ENCODE measurements at places on chromosomes 16 and 17.

GRCh38 chr16:85090181-85090580 is 22.1 kb downstream of the CIBAR2 start:
- no peak for DNase-seq

DNA sequence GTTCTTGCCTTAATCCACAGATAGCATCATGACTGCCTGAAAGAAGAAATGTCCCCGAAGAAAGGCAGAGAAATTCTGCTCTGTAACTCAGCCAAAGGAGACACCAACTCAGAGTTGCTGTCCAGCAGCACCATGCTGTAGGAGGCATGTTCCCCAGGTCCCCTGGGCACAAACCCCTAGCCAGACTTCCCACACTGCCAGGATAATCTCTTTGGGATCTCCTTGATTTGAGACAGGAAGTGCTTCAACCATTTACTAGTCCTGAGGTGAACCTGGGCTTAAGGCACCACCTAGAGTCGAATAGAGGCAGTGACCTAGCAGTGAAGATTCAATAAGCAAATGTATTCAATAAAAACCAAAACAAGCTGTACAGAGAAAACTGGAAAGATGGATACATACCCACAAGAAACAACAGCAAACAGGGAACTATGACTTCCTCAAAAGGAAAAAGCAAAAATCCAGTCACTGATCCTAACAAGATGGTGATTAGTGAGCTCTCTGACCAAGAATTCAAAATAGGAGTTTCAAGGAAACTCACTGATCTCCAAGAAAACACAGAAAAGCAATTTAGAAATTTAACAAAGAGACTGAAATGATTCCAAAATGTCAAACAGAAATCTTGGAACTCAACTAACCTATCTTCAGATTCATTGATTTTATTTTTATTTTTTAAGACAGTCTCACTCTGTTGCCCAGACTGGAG is 5.7 kb downstream of the OR4D2 start:
- DNase-seq: no peak

DNA sequence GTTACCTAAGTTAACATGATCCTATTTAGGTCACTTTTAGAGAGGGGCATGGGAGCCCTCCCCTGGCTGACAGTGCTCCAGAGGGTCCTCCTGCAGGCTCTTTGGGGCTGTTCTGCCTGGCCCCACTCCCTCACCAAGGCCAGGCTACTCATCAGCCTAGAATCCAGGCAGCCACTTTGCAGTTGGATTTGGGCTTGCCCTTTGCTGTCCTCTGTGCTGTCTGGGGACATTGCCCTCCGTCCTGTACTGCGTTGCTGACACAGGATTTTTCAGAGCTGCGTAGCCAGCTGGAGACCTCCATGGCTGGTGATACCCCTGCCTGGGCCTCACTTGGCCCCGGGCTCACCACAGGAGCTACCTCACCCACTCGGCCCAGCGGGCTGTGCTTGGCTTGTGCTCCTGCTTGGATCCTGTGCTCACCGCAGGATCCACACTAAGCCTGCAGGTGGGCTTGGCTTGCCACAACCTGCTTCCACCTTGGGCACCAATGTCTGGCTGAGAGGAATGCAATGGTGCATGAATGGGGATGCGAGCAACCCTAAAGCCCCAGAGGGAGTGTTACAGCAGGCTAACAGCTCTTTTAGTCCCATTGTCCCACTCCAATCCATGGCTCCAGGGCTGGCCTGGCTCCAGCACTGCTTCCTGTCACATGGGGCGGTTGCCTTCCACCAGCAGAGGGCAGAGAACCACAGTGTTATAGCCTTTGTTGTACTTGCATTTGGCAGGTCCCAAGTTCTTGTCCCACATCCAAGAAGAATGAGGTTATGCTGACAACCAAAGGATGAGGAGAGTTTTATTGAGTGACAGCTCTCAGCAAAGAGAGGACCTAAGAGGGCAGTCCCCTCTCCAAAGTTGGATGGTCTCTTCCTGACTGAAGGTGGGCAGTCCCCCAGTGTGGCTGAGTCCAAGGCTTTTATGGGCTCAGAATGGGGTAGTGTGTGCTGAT is 21.5 kb downstream of the CCL4 start:
- DNase-seq: no peak

DNA sequence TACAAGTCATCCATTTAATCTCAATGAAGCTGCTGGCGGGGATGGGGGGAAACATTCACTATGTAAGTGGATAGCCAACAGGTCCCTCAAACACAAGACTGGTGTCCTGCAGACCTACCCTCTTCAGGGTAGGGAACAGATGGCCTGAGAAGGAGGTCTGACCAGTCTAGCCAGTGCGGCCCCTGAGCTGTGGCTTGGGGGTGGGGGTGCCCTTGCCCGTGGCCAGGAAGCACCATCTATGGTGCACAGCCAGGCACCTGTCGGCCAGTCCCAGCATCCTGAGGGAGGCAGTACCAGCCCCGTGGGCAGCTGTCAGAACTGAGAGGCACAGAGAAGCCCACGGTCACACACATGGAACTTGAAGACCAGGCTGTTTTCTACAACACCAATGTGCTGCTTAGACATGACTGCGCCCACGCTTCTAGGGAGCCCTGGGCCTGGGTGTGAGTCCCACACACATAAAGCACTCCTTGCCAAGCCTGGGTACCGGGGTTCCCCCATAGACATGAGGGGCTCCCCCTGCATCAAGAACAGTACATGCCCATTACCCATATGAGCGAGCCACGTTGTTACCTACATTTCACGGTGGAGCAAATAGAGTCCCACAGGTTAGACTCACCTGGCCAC is 40.9 kb downstream of the RMI2 start:
- no peak for DNase-seq

- DNase-seq: no peak
These were observed 104.3 kb upstream of the PSMD7 start for GRCh38 chr16:74192281-74192797.
